ENCODE measurements at places on chromosomes 2 and 18. TPM values are rescaled to one million over a fixed set of nuclear protein-coding genes. Genes with fewer than 3 reads are reported as not detected.

GRCh38 chr2:213451542-213452239 is 167.4 kb downstream of the SPAG16 start:
- no peak for DNase-seq

GRCh38 chr2:5609201-5609600 is 83.0 kb upstream of the SOX11 start:
- no peak for DNase-seq

GRCh38 chr2:86747711-86748639 is 27.9 kb downstream of the RMND5A start:
- DNase-seq: no peak

GRCh38 chr2:83055376-83056010 is 1403.6 kb downstream of the SUCLG1 start:
- peak; percentile 44 for DNase-seq

- DNase-seq: no peak
Observed at GRCh38 chr2:70596739-70597138, 43.1 kb upstream of the TGFA start.

- no peak for DNase-seq
Observed at GRCh38 chr18:77014538-77014937, 118.0 kb downstream of the MBP start.

- no peak for DNase-seq
Observed at GRCh38 chr2:54271843-54272627, 16.0 kb upstream of the TSPYL6 start.

GRCh38 chr2:69514819-69515218 is 77.6 kb upstream of the NFU1 start:
- DNase-seq: no peak

GRCh38 chr2:220842901-220843665 is 729.0 kb downstream of the EPHA4 start:
- no peak for DNase-seq

- no peak for DNase-seq
Observed at GRCh38 chr2:103287746-103288145, 525.9 kb downstream of the TMEM182 start.

- no peak for DNase-seq
Observed at GRCh38 chr2:203083328-203083727, 68.7 kb downstream of the NBEAL1 start.

DNA sequence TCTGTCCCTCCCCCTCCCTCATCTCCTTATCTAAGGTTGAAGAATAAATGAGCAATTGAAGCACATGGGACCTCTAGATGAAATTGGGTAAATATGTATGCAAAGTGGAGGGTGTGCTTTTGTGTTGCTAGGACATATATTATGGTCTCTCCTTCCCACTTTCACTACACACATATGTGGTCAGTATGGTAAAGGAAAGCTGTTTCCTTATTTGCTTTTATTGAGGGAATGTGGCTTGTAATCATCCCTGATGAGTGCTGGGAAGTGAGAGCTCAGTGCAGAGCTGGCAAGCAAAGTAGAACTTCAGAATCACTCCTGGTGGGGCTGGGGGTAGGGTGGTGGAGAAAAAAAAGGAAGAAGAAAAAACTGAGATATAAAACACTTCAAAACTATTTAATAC is 189.9 kb upstream of the ATP5MC3 start:
- DNase-seq: no peak

DNA sequence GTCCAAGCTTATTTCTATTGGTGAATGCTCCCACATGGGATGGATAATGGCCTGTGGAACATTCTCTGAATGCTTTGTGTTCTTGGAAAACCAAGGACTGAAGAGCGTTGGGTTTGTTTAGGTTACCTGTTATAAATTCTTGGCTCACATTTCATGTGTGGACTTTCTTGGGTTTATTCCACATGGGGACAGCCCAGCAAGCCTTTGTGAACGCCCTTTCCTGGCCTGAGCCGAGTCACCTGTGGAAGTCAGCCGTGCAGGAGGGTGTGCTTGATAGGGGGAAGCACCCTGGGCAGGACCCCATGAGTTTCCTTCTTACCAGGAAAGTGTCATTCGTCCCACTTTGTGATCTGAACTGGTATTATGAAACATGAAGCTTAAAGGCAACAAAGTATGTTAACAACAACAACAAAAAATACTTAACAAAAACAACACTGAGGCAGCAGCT is 4.1 kb downstream of the RAB31 start:
- DNase-seq: no peak

DNA sequence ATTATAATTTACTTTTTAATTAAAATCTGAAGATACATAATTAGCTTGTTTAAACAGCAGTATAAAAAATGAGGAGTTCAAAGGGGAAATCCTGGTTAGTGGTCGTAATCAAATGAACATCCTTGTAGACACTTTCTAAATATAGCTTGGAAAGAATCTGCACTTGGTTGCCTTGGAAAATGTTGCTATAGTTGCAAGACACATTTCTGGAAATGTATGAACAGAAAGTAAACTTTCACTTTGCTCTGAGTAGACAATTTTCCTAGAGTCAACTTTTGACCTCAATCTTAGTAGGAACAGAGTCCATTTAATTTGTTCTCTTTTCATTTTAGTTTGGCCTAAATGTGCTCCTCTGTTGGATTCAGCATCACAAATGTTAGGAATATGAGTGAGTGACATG is 38.3 kb downstream of the GCA start:
- DNase-seq: peak; percentile 27

- DNase-seq: no peak
Observed at GRCh38 chr18:78523850-78524249, 455.8 kb upstream of the SALL3 start.

GRCh38 chr2:9895669-9896590 is 52.7 kb downstream of the TAF1B start:
- no peak for DNase-seq

DNA sequence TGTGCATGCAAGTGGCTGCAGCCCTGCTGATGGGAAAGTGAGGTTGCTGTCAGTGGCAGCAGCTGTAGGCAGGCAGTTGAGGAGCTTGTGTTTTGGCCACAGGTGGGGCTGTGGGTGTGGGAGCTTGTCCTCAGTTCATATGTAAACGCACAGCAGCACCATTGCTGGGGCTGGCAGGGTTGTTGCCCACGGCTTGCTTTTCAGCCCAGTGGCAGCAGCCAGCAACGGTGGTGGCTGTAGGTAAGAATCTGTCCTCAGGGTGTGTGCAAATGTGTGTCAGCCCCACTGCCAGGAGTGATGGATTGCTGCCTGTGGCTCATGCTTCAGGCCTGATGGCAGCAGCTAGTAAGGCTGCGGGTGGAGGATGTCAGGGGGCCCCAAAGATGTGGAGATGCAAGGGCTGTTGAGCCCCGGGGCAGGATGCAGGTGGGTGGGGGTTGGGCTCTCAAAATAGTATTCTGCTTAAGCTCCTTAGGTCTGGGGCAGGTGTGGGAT is 141.3 kb upstream of the THUMPD2 start:
- DNase-seq: no peak

- DNase-seq: no peak
Observed at GRCh38 chr2:238747114-238747513, 100.8 kb upstream of the TWIST2 start.

GRCh38 chr2:158255257-158255656 is 153.6 kb downstream of the UPP2 start:
- DNase-seq: peak; percentile 20

- no peak for DNase-seq
Observed at GRCh38 chr18:76494231-76495005, 624 bp downstream of the ZNF516 start.

GRCh38 chr2:58019229-58019628 is 27.4 kb upstream of the VRK2 start:
- DNase-seq: no peak

GRCh38 chr2:237184919-237185552 is 99.3 kb downstream of the COPS8 start:
- no peak for DNase-seq

DNA sequence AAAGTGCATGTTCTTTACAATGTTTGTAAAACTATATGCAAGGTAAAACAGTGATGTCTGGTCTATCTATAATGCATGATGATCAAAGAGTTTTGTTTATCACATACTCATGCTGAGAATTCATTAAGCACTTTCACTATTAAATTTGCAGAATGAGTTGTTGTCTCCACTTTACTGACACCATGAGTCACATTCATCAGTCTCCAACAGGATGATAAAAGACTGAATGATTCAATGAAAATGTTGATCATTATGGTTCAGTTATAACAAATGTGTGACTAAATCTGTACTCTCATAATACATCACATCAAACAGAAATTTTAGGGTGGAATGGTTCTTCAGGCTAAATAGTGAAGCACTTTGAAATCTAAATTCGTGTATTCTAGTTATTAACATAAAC is 129.0 kb downstream of the ERBB4 start:
- no peak for DNase-seq

- no peak for DNase-seq
Observed at GRCh38 chr2:71154798-71155197, 24.4 kb downstream of the MPHOSPH10 start.

DNA sequence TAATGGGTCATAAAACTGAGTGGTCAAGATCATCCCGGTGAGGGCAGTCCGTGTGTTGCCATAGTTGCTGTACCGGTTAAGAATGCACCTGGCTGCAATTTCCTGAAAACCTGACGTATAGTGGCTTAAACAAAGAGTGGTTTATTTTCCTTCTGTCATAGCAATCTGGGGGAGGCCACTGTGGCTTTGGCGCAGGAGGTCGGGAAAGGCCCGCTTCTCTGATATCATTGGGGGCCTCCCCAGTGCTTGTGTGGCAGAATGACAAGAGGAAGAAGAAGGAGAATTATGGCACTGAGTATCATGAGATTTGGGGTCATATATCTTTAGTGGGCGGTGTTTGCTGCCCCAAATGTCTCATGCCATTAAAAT is 4.4 kb downstream of the C2orf92 start:
- DNase-seq: no peak

DNA sequence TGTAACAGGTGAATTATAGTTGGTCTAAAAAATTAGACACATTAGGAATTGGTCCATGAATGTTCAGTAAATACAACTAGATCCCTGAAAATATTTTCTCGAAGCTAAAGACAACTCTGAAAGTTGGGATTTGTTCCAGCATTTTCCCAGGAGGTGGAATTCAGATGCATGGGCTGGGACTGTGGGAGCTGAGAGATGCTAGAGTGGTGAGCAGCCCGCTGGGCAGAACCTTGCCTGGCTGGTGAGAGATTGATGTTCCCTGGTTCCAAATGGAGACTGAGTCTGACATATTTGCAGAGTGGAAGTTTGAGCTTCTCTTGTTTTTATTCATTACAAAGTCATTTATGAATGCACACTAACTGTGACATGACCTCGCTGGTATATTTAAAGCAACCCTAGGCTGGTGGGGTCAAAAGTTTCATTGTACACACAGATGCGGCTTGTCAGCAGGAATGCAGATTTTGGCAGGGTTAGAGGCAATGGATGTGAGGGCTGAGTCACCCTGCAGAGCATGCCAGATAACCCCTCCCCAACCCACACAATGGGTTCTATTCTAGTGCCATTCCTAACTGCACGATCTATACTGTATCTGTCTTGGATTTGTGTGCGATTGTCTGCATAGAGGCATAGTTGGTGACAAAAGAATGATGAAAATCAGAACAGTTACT is 23.5 kb upstream of the TMEM178A start:
- DNase-seq: peak; percentile 47

GRCh38 chr2:118225666-118226065 is 137.4 kb downstream of the INSIG2 start:
- DNase-seq: peak; percentile 8

GRCh38 chr18:35024965-35025364 is 16.2 kb upstream of the MAPRE2 start:
- peak; percentile 99 for DNase-seq

The DPP10 gene
- total RNA-seq: 1.1 TPM

The POMC gene
- 3.6 TPM for total RNA-seq

The TXNDC2 gene
- not detected for total RNA-seq

The MAL gene
- total RNA-seq: 2.4 TPM

The ARHGAP28 gene
- total RNA-seq: 42.6 TPM

The SUCLG1 gene
- total RNA-seq: 62.8 TPM

The SLC9A4 gene
- total RNA-seq: 1.3 TPM

The TCF4 gene
- 356 TPM for total RNA-seq

The HOXD11 gene
- total RNA-seq: not detected

The TMEM37 gene
- 1.5 TPM for total RNA-seq

The POTEF gene
- total RNA-seq: not detected

The RAB11FIP5 gene
- 9.9 TPM for total RNA-seq

The GAL3ST2 gene
- 0.30 TPM for total RNA-seq

The PER2 gene
- total RNA-seq: 14.0 TPM

The C1QL2 gene
- total RNA-seq: 0.10 TPM

The PROM2 gene
- total RNA-seq: 9.4 TPM

The VPS54 gene
- 34.3 TPM for total RNA-seq
